Midbrain (tissue), 1 donor: ENCODE measurements at places on chromosomes 1 and 21.

DNA sequence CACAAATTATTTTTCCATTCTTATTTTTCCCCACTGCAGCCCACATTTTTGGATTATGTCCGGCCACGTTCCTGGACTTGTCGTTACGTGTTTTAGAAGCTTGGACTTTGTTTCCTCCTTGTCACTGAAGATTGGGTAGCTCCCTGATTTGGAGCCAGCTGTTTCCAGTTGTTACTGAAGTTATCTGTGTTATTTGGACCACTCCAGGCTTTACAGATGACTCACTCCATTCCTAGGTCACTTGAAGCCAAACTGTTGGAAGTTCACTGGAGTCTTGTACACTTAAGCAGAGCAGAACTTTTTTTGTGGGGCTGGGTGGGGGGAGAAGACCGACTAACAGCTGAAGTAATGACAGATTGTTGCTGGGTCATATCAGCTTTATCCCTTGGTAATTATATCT is 12.2 kb upstream of the AXDND1 start:
- no peak for DNase-seq

DNA sequence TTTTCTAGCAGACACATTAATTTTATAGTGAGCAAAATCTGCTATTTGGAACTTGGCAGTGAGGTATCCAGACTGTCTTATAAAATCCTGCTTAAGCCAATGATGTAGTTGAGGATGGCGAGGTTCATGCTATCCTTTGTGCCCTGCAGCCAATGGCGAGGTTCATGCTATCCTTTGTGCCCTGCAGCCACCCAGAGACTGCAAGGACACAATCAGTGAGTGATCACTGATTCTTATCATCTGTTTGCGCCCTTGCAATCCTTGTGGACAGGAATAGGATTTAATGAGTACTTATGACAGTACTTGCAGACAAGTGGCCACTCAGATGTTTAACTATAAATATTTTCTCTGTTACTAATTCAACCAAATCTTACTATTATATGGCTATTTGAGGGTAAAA is 112.6 kb downstream of the EIF4G3 start:
- no peak for DNase-seq

- no peak for DNase-seq
These were observed 34.7 kb downstream of the THRAP3 start for GRCh38 chr1:36258960-36259344.

DNA sequence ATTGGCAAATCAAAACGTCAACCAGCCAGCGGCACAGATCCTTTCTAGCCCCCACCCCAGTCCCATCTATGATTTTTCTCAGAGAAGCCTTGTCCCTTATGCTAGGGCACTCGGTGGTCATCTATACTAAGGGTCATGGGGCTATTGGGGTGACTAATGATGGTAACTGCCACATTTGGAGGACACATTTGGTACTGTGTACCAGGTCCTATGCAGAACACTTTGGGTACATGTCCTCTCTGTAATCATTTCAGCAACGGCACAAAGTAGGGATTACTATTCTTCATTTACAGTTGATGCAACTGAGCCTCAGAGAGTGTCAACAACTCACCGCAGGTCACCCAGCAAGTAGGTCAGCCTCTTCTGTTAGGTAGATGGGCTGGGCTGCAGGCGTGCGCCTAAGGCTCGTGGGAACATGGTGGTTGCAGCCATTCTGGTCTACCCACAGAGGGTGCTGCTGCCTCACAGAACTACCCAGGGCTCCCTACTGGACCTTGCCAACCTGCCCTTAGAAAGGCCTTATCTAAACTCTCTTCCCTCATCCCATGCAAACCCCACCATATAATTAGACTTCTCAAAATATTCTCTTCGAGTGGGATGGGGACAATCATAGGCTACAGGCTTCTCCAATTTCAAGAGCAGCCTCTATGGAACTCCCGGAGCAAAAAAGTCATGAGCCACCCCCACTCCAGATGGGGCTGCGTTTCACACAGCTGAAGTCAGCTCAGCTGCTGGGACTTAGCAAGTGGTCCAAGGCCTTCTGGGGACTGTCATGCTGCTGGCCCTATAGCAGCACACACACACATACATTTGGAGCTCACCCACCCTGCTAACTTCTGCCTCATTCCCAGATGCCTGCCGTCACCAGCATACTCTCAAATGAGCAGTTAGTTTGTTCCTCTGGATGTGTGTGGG is 5.8 kb upstream of the SDHB start:
- DNase-seq = peak; percentile 81

GRCh38 chr1:23489842-23490241 is 5.9 kb upstream of the ASAP3 start:
- no peak for DNase-seq

- no peak for DNase-seq
These were observed 75.8 kb downstream of the TM2D1 start for GRCh38 chr1:61648983-61649742.

DNA sequence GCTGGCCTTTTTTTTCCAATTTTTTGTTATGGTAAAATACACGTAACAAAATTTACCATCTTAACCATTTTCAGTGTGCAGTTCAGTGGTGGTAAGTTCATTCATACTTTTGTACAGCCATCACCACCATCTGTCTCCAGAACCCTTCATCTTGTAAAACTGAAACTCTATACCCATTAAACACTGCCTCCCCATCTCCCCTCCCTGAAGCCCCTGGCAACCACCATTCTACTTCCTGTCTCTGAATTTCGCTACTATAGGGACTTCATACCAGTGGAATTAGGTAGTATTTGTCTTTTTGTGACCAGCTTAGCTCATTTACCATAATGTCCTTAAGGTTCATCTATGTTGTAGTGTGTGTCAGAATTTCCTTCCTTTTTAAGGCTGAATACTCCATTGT is 8.7 kb downstream of the PKNOX1 start:
- no peak for DNase-seq

GRCh38 chr21:38359090-38359489 is 102.3 kb downstream of the KCNJ15 start:
- no peak for DNase-seq

- no peak for DNase-seq
These were observed 15.6 kb downstream of the PRKACB start for GRCh38 chr1:84159533-84160240.

DNA sequence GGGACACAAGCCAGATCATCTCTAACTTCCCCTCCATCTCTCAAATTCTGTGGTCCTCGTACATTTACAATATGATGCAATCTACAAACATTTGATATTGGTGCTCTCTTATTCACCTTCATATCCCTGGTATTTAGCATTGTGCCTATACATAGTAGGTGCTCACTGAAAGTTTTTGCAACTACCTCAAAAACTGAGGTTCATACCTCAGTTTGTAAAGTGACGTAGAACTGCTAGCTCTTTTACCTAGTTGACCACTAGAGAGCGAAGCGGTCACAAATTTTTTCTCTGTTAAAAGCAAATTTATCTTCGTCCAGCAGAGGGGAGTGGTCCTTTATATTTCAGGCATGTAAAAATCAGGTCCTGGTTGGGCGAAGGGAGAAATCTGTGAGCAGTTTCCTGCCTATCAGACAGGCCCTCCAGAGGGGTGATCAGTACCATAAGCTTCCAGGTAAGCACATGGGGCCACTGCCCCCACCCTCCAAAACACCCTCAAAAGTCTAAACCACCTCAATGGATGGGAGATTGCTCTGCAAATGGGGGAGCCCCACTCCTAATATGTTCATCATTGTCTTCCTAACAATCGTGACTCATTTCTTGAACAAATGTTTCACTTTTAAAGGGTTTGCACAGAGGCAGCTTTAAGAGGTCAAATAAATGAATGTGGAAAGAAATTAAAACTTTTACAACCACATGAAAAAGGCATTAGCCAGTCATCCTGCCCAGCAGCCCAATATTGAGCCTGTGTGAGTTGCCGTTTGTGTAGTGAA is 10.6 kb upstream of the HLCS start:
- peak; percentile 14 for DNase-seq

DNA sequence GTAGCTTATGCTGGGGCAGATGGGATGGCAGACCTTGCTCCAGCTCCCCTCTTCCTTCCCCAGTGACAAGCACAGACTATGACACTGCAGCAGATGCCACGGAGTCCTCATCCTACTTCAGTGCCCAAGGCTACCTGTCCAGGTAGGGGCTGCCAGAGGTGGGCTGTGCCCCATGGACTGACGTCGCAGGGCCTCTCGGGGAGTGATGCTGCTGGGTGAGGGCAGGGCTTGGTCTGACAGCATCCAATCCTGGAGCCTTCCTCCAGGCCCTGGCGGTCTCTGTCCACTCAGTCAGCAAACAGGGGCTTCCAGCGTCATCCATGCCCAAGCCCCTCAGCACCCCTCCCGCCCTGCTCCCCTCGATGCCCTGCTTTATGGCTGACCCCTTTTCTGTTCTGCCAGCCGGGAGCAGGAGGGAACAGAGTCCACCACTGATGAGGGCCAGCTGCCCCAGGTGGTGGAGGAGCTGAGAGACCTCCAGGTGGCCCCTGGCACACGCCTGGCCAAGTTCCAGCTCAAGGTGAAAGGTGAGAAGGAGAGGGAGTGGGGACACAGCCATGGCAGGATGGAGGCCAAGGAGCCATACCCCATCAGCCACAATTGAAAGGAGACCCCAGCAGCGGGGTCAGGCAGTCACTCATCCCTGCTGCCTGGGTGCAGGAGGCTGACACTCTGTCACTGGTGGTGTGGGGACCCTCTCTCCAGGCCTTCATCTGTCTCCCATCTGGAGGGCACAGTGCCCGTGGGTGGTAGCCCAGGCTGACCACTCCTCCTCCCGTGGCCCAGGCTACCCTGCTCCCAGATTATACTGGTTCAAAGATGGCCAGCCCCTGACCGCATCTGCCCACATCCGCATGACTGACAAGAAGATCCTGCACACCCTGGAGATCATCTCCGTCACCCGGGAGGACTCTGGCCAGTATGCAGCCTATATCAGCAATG is 73.6 kb downstream of the TRIM11 start:
- no peak for DNase-seq

GRCh38 chr1:56034847-56035481 is 544.4 kb downstream of the PLPP3 start:
- no peak for DNase-seq

DNA sequence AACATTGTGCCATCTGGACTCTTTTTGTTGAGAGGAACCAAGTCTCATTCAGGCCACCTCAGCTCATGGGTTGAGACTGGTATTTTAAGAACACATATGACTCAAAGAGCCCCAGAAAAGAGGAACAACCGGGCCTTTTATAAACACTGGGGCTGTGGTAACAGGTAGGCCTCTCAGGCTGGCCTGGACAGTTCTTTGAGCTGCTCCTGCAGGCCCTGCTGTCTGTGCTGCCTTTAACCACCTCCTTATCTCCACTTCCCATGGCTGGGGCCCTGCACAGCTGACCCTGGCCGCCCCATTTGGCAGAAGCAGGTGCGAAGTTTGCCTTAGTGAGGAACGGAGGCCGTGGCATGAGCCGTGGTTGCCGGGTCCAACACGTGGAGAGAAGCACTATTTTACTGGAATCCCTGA is 163.3 kb downstream of the RHOU start:
- DNase-seq = peak; percentile 11

- no peak for DNase-seq
These were observed 219.0 kb upstream of the HOOK1 start for GRCh38 chr1:59595774-59596173.

- DNase-seq = no peak
These were observed 56.8 kb downstream of the ACP6 start for GRCh38 chr1:147613506-147613905.

- DNase-seq = no peak
These were observed 408.1 kb upstream of the USP24 start for GRCh38 chr1:55623311-55623710.

- DNase-seq = no peak
These were observed 39.6 kb downstream of the SDC3 start for GRCh38 chr1:30868833-30869435.

GRCh38 chr1:245475126-245475525 is 320.3 kb downstream of the KIF26B start:
- DNase-seq = no peak

GRCh38 chr1:118811156-118811555 is 177.0 kb downstream of the TBX15 start:
- no peak for DNase-seq

DNA sequence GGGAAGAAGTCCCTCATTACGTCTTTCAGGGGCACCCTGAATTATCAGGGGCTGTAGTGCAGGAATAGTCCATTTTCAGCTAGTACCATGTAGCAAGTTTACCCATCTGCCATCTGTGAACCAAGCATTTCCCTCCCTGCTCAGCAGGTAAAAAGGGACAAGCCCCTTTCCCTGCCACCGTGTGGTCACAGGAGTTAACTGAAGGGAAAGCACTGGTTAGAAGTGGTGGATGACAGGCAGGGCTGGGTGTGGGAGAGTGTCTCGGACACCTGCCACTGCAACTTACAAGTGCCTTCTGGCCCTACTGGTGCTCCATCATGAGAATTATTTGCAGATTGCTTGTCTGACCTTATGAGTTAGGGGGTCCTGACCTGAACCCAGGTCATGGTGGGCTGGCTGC is 32.0 kb upstream of the IGSF5 start:
- DNase-seq = no peak

DNA sequence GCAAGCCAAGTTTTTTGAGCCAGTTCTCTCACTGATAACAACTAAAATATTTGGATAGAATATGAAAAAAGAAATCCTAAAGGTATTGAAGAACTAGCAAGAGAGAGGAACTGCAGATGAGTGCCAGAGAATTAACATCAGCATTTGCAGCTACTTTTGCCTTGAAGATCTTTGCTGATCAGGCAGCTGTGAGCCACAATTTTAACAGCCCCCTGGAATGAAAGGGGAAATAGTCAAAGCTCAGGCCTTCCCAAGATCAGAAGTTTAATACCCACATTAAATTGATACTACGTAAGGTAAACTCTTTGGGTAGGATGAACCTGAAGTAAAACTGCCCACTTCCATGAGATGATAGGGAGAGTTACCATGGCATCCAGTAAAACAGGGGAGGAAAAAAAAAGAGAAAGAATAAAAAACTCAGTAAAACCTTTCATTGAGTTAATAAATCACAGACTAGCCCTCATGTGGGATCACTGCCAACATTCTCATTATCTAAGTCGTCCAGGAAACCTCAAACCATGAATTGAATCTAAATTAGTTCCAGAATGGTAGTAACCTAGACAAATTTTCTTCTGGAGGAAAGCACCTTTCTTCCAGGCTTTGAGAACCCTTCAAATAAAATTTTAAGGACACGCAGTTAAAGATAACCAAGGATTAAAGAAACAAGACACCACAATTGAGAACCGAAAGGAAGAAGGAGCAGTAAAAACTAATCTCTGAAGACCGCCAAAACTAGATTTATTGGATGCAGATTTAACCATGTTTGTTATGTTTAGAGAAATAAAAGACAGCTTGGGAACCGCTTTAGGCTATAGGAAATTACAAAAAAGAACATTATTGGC is 28.3 kb downstream of the SCP2 start:
- peak; percentile 27 for DNase-seq

DNA sequence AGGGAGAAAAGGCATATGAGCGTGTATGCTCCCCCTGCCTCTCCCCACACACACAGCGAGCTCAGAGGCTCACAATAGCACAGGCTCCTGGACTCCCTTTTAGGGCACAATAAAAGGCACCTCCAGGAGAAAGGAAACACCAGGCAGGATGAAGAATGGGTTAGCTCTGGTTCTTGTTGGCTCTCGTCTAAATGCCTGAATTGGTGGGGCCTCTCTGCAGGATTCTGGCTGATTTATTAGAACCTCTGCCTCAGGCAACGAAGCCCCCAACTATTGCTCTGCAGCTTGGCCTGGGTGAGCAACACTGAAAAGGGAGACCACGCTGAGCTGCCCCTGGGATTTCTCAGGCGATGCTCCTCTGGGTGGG is 590.9 kb upstream of the PLXNA2 start:
- DNase-seq = no peak
